Bronchial epithelial cell (primary cell): ENCODE measurements at places on chromosomes 5 and 9. TPM values are rescaled to one million over a fixed set of nuclear protein-coding genes. Genes with fewer than 3 reads are reported as not detected.

GRCh38 chr5:5264727-5265126, 124.6 kb downstream of the ADAMTS16 start:
- no peak for DNase-seq

- DNase-seq: no peak
Measured at GRCh38 chr5:112886975-112887374, 25.9 kb downstream of the SRP19 start.

DNA sequence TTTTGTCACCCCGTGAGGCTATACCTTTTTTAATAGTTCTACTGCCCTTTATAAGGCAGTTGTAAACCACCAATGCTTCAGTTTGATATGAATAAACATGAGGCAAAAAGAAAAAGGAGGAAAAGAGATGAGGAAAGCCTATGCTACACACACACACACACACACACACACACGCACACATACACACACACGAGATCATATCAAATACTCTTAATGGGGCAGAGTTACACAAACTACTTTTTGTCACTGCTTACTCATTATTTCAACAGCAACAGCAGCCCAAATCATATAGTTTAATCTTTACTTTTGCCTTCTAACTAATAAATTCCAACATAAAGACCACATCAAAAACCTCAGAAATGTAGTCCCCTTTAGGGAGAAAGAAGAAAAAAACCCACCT, 116.8 kb upstream of the PAM start:
- DNase-seq: no peak

DNA sequence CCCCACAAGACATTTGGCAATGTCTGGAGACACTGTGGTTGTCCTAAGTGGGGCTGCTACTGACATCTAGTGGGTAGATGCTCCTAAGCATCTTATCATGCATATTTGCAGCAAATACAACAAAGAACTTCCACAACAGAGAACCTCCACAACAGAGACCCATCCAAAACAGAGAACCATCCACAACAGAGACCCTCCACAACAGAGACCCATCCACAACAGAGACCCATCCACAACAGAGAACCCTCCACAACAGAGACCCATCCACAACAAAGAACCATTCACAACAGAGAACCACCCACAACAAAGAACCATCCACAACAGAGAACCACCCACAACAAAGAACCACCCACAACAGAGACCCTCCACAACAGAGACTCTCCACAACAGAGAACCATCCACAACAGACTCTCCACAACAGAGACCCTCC, 32.8 kb downstream of the ARPC5L start:
- DNase-seq: peak; percentile 51

GRCh38 chr9:73683862-73684591, 532.4 kb downstream of the ANXA1 start:
- peak; percentile 97 for DNase-seq

- no peak for DNase-seq
Measured at GRCh38 chr9:137167747-137168572, 1.9 kb downstream of the LRRC26 start.

DNA sequence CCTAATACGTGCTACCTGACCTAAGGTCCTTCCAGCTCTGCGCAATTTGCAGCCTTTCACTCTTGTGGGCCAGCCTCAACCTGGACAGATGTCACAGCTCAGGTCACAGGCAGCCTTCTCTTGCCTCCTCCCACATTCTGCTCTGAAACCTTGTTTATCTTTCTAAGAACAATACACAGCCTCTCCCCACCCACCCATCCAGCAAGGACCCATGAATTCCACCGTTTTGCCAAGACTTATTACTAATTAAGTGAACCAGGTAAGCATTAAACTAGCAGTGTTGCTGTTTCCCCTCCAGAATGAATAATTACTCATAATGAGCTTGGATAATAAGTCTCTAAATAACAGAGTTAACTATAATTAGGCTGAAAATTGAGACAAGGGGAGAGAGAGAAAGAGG, 11.0 kb downstream of the FABP6 start:
- no peak for DNase-seq

TTLL11 gene
- 1.8 and 2.3 TPM in 2 replicates for total RNA-seq

PPP2R2B gene
- under 0.01 TPM in 1 of 2 replicates, not detected in the other for total RNA-seq
